ENCODE measurements at places on chromosomes 12 and 14.
A peak's percentile ranks its signal among the peaks of the same experiment; 100 is the strongest.

DNA sequence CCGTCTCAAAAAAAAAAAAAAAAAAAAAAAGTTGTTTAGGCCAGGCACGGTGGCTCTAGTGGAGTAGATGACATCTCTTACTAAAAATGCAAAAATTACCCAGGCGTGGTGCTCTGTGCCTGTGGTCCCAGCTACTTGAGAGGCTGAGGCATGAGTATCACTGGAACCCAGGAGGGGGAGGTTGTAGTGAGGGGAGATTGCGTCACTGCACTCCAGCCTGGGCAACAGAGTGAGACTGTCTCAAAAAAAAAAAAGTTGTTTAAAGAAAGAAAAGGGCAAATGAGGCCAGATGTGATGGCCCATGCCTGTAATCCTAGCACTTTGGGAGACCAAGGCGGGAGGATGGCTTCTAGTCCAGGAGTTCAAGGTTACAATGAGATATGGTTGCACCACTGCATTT lies 36.6 kb upstream of the SPPL3 start:
- DNase-seq = no peak

- no peak for DNase-seq
Observed at GRCh38 chr14:94005324-94006073, 8.4 kb downstream of the CCDC197 start.

DNA sequence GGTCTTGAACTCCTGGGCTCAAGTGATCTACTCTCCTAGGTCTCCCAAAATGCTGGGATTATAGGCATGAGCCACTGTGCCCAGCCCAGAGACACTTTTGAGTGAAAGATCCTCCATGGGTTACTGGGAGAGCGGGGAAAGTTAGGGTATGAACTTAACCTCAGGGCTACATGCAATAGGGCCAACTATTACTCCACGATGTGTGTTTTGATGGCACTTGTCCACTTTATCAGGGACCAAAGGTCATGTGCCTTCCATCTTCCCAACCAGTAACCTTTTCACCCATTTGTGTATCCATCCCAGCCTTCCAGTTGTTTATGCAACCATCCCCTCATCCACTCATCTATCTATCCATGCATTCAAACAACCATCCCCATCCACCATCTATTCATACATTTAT lies 60.6 kb upstream of the NOS1 start:
- DNase-seq = no peak

DNA sequence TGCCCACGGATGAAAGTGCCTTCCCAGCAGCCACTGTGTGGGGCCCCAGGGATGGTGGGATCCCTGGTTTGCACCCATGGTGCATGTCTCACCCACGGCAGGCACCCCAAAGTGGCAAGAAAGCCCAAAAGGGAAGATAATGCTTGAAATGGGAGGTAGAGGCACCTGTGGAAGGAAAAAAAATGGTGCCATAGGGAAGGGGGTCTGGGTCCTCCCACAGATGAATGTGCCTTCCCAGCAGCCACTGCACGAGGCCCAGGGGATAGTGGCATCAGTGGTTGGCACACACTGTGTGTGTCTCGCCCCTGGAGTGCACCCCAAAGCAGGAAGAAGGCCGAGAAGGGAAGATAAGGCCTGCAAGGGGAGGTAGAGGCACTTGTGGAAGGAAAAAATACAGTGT lies 264.2 kb downstream of the ALG10 start:
- DNase-seq = no peak

DNA sequence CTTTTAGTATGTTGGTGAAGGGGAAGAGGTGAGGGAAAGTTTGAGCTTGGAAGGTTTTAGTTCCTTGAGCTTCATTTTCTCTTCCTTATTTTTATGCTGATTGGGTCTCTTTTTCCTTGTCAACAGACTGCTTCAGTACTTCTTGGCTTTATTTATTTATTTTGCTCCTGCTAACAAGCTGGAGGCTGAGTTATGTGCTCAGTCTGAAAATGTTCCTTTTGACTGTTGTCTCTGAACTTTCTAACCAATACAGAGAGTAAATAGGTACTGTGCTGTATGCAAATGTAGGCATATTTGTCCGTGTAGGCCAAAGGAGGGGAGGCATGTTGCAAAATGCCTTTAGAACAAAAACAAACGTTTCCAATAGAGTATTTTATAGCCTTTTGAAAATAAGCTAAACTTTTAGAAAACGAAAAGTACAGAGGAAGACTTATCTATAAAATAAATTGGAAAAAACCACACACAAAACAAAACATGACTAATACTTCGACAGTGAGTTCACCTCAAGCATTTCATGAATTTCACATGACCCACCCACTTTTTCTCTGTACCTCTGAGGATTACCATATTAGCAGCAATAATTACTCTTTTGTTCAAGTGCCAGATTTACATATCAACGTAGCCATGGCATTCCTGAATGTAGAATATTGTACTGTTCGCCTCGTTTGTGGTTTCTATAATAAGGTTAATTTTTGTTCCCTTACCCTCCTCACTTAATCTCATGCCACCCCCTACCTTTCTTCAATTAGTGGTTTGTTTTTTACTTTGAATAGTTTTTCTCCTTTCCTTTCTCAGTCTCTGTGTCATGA lies 4.7 kb upstream of the CREBL2 start:
- no peak for DNase-seq

DNA sequence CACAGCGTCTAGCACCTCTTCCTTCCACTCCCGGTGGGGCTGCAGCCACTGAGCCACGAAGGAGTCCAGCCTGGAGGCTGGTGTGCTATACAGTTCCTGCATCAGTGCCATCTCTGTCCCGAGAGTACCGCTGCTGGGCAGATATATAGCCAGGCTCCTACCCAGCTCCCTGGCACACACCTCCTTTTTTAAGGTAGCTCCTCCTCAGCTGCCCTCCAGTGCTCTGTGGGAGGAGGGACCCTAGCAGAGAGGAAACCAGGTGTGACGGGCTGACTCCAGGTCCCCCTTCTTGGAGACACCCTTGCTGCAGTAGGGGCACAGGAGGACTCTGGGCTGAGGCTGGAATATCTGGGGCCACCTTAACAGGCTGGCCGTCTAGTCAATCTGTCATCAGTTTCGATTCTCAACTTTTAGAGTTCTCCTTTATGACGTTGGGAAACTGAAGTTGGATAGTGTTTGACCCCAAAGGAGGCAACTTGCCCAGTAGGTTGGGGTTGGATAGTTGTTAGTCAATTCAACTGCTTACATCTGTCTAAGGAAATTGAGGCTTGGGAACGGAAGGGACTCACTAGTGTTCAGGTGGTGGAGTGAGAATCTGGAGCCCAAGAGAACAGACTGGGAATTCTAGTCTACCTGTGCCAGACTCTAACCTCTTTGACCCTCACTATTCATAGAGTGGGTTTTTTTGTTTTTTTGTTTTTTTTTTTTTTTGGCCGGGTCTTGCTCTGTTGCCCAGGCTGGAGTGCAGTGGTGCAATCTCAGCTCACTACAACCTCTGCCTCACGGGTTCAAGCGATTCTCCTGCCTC lies at the start of gene OASL:
OASL (minus strand) TSS at position 386 of the 808 bp plus-strand sequence; CDS start at position 111, 275 bp downstream.
- DNase-seq = peak; percentile 39

- DNase-seq = no peak
Observed at GRCh38 chr14:50362764-50363713, 33.6 kb downstream of the CDKL1 start.

DNA sequence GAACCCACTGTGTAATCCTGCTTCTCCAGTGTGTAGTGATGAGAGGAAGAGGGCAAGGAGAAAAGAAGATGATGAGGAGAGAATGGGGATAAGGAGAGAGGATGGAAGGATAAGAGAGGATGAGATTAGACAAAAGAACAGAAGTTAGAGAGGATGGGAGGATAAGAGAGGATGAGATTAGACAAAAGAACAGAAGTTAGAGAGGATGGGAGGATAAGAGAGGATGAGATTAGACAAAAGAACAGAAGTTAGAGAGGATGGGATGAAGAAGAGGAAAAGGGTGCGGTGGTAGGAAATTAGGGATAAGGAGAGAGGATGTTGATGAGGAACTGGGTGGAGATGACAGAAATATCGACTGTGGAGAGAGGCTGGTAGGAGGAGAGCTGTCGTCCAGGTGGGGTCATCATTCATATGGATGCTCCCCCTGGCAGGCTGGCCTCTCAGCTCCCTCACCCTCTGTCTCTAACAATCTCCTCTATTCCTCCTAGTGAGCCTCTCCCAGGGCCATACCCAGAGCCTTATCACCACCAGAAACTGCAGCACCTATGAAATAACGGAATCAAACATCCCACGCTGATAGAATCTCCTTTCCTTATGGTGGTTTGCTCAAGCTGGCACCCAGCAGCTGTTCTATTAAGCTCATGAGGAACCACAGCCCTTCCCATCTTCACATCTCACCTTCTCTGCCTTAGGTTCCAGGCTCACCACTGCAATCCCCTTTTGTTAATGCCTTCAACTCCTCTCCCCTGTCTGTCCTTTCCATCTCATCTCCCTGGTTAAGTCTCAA lies 6.0 kb upstream of the CIROP start:
- no peak for DNase-seq

DNA sequence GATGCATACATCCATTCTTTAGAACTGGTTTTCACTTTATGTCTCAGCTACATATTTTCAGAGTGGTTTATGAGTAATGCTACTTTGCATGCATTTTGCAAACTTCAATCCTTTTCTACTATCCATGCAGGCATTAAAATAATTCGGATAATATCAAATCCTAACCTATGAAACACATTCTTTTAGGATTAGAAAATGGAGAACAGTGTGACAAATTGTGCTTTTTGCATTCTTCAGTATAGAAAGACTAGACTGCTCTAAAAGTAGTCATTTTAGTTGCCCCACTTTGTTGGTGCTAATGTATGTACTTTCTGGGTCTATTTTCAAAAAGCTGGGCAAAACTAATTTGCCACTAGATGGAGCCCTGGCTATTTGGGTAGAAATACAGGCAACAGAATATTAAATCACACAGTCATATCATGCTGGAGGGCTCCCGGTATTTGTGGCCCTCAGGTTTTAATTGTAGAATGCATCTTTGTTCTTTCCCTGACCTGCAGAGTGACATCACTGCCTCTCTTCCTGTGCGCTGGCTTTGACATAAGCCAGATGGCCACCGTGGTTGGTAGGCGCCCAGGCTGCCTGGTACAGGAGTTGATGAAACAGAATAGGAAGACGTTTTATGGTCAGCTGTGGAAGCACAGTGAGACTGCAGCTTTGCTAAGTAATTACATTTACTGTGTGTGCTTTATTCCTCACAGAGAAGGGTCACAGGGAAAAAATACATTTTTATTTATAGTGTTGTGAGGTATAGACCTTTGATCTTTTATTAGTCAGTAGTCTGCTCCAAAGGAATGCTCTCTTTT lies 28.1 kb downstream of the MSRB3 start:
- DNase-seq = no peak

DNA sequence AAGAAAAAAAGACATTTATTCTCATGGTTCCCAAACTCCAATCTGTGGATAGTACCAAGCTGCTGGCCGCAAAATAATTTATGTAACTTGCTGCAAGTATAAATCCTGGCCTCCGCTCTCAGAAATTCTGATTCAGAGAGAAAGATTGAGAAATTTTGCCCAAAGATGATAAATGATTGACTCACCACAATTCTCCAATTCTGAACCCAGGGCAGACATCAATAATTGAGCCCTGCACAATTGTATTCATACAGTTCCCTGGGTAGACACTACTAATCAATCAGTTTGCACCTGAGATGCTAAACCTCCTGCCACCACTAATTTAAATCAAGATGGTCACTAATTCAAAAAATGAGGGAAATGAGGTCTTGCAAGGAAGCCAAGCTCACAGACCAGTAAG lies 38.2 kb downstream of the TRPV4 start:
- DNase-seq = no peak

DNA sequence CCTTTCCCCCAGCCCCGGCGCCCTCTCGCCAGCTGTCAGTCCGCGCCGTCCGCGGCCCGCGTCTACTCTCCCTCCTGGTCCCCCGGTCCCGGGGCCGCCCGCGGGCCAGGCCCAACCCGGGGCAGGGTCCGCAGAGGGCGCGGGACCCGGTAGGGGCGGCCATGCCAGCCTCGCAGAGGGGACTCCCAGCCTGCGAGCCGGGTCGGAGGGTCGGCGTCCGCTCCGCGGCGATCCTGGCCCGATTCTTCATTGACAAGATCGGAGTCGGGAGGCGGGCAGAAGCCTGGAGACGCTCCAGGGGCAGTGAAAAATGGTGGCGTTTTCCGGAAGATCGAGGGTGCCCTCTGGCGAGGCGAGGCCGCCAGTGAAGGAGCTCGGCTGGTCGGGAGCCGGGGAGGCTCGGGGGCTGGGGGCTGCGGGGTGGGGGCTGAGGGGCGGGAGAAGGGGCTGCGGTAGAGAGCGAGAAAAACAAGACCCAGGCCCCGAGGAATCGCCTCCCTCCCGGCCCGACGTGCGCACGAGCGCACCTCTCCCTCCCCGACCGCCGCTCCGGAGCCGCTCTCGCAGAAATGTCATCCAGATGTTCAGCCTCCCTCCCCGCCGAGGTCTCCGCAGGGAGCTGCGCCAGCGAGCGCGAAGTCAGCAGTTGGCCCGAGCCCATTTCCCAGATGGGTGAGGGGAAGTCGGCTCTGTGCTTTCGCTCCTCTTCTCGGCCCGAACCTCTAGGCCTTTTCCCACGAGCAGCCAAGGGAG lies 647 bp upstream of the TGFB3 start:
- DNase-seq = peak; percentile 57

Data from GM18507 (cell line).